KBM-7 (cell line): ENCODE measurements at places on chromosomes 2 and 18.
A peak's percentile ranks its signal among the peaks of the same experiment; 100 is the strongest.

DNA sequence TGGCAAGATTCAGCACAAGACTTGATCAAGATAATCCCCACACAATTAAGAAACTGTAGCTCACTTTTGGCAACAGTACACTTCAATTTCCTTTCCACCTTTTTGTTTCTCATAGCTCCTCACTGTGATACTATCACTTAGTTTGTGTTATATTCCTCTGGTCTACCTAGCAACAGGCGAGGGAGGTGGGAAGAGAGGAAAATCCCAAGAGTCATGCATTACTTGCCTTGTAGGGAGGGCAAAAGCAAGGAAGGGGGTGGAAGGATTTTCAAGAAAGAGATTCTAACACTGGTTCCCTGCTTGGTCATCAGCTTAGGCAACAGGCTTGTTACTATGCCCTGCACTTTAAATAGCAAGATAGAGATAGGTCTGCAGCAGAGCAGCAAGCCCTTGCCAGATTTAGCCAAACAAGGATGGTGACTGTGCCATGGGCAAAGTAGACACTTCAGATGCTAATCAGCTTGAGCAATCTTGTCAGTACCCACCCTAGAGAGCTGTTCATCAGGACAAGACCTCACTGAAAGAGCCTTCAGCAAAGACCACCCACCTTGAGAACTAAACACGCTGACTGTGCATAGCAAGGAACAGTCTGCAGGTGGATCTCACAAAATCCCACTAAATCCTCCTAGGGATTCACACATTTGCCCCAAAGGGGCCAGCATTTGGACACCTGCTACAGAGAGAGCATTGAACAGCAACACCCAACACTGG is 134.6 kb downstream of the MBD2 start:
- DNase-seq: no peak

GRCh38 chr2:125086313-125087184 is 1061.5 kb downstream of the CNTNAP5 start:
- DNase-seq: no peak

- peak; percentile 49 for DNase-seq
Measured at GRCh38 chr18:46009125-46009840, 42.2 kb upstream of the EPG5 start.

DNA sequence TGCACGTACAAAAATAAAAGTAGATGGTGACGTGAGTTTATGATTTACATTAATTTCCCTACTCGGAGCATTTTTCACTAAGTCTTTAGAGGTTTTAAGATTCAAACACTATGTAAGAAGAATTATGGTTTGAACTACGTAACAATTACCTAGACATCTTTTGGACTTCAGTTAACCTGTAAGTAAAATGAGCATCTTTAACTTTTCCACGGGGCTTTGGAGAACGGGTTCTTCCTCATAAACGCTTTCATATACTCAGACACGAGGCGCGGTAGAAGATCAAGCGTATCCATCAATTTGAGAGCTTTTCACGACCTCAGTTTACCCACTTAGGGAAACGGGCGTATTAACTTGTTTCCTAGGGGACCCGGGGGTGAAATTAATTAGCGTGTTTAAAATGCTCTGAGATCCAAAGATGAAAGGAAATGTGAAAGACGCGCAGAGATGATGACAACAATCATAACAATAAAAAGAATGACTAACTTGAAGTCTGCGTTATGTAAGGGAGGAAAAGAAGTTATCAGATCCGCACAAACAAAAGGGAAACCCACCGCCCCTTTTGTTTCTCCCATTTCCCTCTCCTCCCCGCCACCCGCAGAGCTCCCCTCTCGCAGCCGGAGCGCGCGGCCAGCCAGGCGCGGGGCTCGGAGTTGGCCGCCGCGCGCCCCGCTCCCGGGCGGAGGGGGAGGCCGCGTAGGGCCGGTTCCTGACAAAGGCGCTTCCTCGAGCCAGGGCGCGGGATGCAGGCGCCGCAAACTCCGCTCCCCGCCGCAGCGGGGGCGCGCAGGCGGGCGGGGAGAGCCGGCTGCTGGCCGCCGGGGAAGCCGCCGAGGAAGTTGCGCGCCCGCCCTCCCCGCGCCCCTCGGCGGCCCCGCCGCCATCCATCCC is 807 bp downstream of the PELI1 start:
- peak; percentile 60 for DNase-seq

DNA sequence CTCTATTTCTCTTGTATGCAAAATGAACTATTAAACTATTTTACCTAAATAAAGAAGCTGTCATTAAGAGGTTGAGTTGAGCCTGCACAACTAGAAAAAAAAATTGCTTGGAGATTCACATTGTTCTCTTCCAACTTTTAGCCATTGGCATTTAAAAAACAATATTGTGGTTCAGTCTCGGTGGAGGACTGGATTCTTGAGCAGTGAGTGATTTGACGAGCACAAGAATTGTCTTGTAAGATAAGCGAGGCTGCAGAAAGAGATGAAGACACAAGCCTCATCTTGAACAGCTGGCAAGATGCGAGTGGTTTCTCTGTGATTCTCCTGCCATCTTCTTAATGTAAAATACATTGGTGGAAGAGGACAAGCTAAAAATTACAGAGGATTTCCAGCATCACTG is 67.0 kb downstream of the GALR1 start:
- DNase-seq: no peak

GRCh38 chr2:56456791-56457190 is 273.0 kb downstream of the CCDC85A start:
- DNase-seq: no peak

- DNase-seq: no peak
Measured at GRCh38 chr2:138742441-138743057, 37.6 kb downstream of the NXPH2 start.

- no peak for DNase-seq
Measured at GRCh38 chr2:49794396-49794795, 640.1 kb upstream of the FSHR start.

GRCh38 chr2:15931319-15931890 is 8.9 kb upstream of the MYCN start:
- DNase-seq: no peak

GRCh38 chr2:45273412-45274249 is 264.4 kb upstream of the SIX2 start:
- DNase-seq: no peak
